ENCODE measurements at places on chromosomes 16 and 17.
A peak's percentile ranks its signal among the peaks of the same experiment; 100 is the strongest.

- peak; percentile 22 for DNase-seq
Measured at GRCh38 chr17:82126556-82127314, 28.7 kb upstream of the FASN start.

- DNase-seq = no peak
Measured at GRCh38 chr17:16262201-16262600, 45.2 kb downstream of the PIGL start.

GRCh38 chr16:89431630-89432029, 58.7 kb downstream of the ANKRD11 start:
- DNase-seq = no peak

GRCh38 chr16:84369938-84370627, 1.7 kb downstream of the ATP2C2 start:
- DNase-seq = no peak

Data from activated CD8-positive, alpha-beta memory T cell treated with anti-CD3 and anti-CD28 coated beads for 48 hours (primary cell).